Head of caudate nucleus (tissue), 42 donors: ENCODE measurements at places on chromosomes 11 and 22.

DNA sequence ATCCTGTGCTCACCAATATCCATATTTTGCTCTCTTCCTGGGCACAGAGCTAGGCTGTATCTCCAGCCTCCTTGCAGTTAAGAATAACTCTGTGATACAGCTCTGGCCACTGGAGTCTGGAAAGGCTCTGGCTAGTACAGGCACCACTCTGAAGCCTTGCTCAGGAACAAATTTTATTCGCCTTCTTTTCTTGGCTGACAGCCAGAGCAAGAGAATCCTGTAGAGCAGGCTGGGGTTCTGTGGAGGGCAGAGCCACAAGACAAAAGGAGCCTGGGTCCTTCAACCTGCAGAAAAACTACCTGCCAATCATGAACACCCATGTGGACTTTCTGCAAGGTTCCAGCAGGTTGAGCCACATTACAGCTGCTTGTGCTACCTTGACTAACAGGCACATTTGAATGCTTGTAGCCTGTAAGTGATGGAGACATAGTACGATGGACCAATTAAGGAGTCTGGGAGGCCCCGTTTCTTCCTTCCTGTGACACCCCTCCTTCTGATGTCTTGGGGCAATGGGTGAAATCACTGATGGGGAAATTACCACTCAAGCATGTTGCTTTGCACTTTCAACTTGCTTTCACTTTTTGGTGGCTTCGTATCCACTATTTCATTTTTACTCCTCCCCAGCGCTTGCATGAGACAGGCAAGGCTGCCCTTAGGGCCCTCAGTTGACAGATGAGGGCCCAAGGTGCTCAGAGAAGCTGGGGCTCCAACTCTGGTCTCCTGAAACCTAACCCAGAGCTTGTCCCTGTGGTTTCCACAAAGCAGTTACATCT is 267.2 kb upstream of the SYN3 start:
- DNase-seq = no peak

DNA sequence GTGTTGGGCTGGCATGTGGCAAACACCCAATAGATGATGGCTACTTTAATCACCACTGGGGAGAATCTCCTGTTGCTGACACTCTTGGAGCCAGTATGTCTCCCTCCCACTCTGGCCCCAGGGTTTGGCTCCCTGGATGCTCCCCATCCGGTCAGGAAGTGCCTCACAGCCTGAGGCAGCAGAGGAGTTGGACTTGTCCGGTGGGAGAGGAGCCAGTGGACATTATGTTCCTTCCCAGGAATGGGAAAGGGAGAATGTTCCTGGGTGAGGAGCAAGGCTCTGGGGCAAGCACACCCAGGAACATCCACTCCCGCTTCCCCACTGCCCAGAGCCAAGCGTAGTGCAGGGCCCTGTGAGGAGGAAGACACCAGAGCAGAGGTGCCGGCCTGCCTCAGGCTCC is 84.6 kb upstream of the NAV2 start:
- no peak for DNase-seq

DNA sequence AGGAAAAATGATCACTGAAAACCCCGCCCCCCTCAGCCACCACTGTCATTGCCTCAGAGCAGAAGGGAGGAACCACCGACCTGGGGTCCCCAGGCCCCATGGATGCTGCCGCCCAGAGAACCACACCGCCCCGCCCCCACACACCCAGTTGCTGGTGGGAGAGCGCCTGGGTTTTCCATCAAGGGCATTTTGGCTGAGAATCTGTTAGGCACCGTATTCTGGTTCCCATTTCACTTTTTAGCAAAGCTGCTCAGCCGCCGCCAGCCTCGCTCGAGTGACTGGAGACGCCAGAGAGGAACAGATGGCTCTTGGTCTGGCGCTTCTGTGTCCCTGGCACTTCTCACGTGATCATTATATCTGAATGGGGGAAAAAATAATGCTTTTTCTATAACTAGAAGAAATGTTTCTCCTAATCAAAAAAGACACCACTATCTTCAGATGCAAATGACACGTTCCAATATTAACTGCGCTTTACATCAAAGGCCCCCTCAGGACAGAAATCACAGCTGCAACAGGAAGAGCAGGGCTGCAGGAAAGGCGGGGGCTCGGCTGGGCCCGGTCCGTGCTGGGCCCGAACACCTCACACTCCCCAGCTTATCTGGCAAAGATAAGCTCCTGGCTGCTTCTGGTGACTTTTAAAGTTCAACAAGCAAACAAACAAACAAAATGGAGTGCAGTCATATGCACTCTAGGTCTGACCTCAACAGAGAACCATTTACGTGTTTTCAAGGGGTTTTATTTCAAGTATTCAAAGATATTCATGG is 149.8 kb downstream of the MPPED1 start:
- DNase-seq = no peak

DNA sequence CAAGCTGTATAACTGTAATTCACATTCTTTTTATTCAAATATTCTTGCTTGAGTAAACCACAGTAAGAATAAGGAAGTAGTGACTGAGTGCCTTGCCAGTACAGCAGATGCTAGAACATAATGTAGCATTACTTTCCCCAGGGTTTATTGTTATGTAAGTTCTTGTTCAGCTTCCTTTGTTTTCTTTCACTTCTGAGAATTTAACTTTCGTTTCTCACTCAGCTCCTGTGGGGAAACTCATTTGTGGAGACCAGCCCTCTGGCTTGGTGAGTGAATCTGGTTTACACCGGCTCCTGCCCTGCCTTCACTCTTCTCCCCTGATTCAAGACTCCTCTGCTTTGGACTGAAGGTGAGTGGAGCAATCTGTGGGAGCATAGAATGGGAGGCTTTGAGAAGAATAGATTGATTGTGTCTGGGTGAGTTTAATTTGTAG is at the start of gene TRIM22:
Gene TRIM22, plus strand, starts transcription at position 240 of the 433 bp plus-strand sequence. CDS start 6,443 bp downstream, outside the sequence.
- no peak for DNase-seq

DNA sequence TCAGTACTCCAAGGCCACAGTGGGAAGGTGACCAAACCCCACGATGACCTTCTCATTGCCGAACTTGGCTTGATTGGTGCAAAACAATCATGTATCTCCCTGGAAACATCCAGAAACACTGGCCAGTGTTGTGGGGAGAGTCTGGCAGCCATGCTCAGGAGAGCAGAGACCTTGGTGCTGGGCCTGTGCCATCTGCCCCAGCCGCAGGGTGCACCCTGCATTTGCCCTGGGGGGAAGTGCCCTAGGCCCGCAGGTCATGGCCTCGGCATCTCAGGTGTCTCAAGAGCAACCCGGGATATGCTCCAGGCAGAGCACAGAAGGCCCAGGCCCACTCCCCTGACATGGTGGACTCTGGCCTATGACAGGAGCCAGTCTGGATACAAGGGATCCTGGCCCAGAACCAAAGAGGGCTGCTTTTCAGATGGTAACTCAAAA is 23.7 kb downstream of the ARVCF start:
- no peak for DNase-seq

DNA sequence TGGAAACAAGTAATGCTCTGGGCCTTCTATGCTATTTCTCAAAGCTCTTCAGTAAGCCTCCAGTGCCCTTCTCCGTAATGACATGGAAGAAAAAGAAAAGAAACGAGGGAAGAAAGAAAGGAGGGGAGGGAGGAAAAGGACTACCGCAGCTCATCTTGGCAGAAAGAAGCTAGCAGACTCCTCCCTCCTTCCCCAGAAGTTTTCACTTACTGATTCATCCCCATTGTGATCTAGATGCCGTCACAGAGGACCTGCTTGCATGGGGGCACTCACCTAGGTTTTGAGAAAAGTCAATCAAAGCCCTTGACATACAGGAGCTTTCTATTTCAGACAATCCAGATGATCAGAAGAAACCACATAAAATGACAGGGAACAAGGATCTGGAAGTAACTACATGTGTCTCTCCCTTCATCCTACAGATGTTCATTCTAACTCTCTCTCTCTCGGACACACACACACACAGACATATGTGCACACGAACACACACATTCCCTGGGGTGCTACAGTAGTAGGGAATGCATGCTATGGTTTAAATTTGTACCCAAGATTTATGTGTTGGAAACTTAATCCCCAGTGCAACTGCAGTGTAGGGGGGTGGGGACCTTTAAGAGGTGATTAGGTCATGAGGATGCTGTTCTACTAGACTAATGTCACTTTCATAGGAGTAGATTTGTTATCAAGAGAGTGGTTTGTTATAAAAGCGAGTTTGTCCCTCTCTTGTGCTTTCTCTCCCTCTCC is 37.6 kb upstream of the RCN1 start:
- DNase-seq = no peak

- DNase-seq = no peak
Measured at GRCh38 chr11:109680127-109680526, 258.1 kb downstream of the C11orf87 start.

GRCh38 chr11:78828676-78829075 is 254.0 kb upstream of the NARS2 start:
- DNase-seq = no peak

- peak; percentile 80 for DNase-seq
Measured at GRCh38 chr11:94740083-94741021, 27.8 kb upstream of the AMOTL1 start.

DNA sequence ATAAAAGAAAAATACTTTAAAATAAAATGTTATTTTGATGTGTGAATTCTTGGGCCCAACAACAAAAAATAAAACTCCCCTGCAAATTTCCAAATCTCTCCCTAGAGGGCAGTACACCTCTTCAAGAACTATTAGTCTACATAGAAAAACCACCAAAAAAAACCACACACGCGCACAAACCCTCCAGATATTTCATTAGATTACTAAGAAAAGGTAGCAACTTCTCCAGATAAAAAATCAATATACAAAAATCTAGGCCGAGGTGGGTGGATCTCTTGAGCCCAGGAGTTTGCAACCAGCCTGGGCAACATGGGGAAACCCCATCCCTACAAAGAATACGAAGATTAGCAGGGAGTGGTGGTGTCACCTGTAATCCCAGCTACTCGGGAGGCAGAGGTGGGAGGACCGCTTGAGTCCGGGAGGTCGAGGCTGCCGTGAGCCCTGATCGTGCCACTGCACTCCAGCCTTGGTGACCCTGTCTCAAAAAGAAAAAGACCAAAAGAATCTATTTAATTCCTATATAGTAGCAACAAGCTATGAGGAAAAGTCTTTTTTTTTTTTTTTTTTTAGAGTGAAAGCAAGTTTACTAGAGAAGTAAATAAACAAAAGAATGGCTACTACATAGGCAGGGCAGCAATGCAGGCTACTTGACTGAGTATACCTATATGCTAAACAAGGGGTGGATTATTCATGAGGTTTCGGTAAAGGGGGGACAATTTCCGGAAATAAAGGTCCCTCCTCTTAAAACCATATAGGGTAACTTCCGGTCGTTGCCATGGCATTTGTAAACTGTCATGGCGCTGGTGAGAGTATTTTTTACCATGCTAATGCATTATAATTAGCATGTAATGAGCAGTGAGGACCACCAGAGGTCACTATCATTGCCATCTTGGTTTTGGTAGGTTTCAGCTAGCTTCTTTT is 13.1 kb downstream of the B3GNT6 start:
- peak; percentile 81 for DNase-seq

DNA sequence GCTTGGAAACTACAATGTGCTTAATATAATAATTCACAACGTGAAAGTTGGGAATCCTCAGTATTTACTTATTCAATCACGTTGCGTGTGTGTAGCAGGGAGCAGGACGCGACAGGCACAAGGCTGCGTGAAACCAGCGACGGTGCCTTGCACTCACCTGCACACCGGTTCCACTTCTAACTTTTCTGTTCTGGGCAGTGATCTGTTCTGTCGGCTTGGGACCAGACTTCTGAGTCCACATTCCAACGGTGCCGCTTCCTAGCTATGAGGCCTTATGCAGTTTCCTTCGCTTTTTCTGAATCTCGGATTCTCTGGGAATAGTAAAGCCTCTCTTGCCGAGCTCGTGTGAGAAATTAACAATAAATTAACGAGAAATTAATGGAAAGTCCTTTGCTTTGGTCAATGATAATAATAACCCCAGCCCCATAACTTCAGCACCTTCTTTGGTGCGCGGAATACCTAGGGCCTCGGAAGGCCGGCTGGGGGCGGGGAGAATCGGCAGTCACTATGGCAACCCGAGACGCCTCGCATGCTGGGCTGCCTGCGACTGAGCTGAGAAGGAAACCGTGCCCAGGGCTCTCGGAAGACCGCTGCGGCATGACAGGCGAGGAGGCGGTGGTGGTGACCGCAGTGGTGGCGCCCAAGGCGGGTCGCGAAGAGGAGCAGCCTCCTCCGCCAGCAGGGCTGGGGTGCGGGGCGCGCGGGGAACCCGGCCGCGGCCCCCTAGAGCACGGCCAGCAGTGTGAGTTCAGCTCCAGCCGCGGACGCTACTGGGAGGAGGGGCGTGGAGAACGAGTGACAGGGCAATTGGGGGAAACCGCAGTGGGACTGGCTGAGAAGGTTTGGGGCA is at the start of gene C11orf97:
Gene C11orf97, plus strand, starts transcription at position 530 of the 850 bp plus-strand sequence. Its CDS starts 68 bp downstream, at position 598.
- DNase-seq = peak; percentile 79

DNA sequence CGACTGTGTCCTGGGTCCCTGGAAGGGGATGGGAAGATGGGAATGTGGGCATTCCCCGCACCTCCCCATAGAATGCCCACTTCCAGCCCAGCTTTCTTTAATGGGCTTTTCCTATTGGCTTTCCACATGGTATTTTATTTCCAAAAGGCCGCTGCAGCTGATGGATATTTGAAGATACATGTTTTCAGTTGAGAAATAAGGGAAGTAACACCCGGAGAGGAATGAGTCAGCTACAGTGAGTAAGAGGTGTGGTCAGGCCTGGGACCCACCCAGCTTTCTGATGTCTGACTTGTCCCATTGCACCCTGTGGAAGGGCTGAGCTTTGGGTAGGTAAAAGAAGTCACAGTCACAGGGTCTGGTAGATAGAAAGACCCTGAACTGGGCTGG is 476.9 kb downstream of the MIAT start:
- DNase-seq = no peak

- DNase-seq = no peak
Measured at GRCh38 chr22:25112538-25113253, 87.0 kb upstream of the CRYBB3 start.

- DNase-seq = no peak
Measured at GRCh38 chr22:45885171-45885840, 91.7 kb downstream of the WNT7B start.

DNA sequence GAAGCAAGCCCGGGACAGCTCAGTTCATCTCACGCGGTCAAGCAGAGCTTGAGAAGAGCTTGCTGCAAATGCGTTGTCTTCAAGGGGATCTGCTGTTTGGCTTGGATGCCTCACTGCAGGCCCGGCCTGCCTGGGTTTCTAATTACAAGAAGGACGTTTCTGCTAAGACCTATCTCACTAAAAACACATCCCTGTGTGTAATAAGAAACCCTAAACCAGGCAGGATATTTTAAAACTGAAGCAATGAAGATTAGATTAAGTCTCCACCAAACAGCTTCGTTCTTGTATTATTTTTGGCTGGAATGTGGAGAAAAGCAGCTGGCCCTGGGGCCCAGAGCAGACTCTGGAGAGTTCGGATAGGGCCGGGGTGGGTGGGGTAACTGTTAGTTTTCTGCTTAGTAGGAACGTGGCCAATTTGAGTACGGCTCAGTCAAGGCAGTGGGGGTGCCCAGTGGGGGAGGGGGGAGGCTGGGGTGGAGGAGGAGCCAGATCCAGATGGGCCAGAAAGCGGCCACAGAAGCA is 6.0 kb downstream of the PKNOX2 start:
- DNase-seq = no peak

GRCh38 chr22:50236731-50237409 is 8.0 kb downstream of the TUBGCP6 start:
- no peak for DNase-seq

DNA sequence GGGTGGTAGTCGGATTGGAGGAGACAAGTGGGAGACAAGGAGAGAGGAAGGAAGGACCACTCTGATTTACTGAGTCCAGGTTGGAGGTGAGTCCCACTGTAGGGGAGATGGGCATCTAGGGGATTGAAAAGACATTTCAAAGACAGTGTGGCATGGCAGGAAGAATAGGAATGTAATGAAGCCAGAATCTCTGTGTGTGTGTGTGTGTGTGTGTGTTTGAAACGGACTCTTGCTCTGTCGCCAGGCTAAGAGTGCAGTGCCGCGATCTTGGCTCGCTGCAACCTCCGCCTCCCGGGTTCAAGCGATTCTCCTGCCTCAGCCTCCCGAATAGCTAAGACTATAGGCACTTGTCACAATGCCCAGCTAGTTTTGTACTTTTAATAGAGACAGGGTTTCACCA is 4.2 kb upstream of the CSDC2 start:
- DNase-seq = no peak
